ENCODE measurements at places on chromosomes 4 and X.

DNA sequence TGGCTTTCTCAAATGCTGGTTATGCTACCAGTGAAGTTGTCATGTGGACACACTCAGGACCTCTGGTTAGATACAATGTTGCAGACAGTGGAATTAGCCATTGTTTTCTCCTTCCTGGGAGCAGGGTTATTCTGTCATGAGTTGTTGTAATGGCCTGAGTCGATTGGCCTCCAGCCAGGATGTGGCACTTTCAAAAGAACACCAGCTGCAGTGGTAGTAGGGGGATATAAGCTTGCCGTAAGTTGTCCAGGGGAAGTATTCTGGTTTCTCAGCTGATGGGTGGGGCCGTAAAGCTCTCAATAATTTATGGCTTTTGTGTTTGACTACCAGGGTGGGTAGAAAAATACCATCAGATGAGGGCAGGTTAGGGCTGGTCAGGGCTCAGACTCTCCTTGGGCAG is 697.5 kb upstream of the GNPDA2 start:
- no peak for DNase-seq

DNA sequence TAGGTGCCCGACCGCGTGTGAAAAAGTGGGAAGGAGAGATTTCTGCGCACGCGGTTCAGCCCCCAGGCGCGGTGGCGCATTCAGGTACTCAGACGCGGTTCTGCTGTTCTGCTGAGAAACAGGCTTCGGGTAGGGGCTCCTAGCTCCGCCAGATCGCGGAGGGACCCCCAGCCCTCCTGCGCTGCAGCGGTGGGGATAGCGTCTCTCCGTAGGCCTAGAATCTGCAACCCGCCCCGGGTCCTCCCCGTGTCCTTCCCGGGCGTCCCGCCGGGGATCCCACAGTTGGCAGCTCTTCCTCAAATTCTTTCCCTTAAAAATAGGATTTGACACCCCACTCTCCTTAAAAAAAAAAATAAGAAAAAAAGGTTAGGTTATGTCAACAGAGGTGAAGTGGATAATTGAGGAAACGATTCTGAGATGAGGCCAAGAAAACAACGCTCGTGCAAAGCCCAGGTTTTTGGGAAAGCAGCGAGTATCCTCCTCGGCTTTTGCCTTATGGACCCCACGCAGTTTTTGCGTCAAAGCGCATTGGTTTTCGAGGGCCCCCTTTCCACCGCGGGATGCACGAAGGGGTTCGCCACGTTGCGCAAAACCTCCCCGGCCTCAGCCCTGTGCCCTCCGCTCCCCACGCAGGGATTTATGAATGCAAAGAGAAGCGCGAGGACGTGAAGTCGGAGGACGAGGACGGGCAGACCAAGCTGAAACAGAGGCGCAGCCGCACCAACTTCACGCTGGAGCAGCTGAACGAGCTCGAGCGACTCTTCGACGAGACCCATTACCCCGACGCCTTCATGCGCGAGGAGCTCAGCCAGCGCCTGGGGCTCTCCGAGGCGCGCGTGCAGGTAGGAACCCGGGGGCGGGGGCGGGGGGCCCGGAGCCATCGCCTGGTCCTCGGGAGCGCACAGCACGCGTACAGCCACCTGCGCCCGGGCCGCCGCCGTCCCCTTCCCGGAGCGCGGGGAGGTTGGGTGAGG is 3.7 kb downstream of the SHOX start:
- peak; percentile 56 for DNase-seq

GRCh38 chr4:80382090-80382832 is 46.7 kb downstream of the CFAP299 start:
- DNase-seq: no peak

DNA sequence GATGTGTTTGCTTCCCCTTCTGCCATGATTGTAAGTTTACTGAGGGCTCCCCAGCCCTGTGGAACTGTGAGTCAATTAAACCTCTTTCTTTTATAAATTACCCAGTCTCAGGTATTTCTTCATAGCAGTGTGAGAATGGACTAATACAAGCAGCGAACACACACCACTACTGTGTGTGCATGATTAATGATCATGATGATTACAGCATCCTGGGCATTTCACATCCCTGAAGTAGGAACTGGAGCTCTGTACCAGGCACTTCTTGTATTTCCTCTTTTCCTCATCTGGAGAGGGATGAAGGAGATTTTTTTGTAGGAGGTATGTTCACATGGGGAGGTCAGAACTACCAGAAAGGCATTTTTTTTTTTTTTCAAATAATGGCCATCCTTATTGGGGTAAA is 60.8 kb downstream of the PPM1K start:
- no peak for DNase-seq

DNA sequence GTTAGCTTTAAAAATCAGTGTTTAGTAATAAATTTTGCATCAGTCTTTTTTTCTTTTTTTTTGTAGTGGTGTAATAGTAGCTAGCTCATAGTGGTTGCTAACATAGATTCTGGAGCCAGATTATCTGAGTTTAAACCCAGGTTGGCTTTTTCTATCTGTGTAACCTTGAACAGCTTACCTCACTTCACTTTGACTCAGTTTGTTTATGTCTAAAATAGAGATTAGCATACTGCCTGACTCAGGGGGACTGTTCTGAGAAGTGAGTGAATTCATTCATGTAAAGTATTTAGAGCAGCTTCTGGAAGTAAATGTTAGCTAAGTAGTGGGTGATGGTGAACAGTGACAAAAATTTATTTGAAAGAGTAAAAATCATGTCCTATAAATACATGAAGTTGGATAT is 32.9 kb downstream of the CPEB2 start:
- no peak for DNase-seq

DNA sequence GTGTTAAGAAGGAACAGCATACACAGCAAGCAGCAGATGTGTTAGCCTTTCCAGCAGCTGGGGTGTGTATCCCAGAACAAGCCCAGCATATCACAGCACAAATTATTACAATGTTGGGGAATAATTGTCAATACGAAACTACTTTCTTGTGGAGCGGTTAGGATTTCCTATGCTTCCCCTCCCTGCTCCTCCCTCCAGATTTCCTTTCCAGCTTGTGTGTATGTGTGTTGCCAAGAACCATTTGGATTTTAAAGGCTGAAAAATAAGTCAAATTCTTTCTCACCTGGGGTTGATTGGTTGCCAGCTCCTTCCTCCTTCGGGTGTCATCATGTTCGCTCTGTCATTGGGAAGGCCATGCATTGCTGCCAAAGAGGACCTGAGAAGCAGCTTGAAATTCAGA is 178.2 kb upstream of the FRMPD4 start:
- DNase-seq: no peak

DNA sequence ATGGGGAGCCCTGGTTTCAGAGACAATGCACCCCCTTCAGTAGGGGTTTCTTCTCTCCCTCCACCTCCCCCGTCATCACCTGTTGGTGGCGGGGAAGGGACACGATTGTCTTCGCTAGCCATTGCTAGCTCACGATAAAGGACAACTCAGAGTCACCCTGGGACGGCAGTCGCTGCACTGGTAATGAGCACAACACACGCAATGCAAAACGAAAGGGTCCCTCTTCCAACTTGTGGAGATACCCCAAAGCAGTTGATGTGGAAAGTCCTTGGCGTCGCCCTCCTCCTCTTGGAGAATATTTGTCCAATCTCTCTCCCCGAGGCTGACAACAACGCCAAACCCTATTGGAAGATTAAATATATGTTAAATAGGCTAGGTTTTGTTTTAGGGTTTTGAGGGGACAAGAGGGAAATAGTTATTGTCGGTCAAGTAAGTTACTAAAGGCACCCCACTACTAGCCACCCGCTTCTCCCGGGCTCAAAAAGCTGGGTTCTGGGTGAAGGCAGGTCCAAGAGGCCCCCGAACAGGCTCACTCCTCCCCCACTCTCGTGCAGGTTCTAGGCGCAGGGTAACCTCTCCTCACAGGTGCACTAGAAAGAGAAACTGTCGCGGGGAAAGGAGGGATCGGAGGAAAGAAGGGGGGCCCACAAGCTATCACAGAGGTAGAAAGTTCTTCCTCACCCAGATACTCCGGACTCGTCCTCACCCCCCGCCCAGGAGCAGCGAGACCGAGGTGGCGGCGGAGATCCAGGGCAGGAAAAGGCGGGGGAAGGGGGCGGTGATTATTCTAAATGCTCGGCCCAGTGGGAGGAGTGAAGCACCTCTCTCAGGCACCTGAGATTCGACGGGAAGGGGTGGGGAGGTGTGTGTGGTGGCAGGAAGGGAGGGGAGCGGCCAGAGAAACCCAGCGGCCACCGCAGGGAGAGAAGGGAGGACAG is at the start of gene LRBA:
LRBA (minus strand) TSS at position 764 of the 938 bp plus-strand sequence; CDS start at position 122, 642 bp downstream.
- peak; percentile 92 for DNase-seq

GRCh38 chr4:91340822-91341221 is 962.9 kb upstream of the GRID2 start:
- DNase-seq: no peak

- no peak for DNase-seq
These were observed 27.7 kb downstream of the FNIP2 start for GRCh38 chr4:158796370-158797140.

GRCh38 chr4:22299678-22300077 is 216.2 kb downstream of the ADGRA3 start:
- DNase-seq: no peak

GRCh38 chrX:115642895-115643530 is 82.0 kb downstream of the PLS3 start:
- DNase-seq: peak; percentile 37

DNA sequence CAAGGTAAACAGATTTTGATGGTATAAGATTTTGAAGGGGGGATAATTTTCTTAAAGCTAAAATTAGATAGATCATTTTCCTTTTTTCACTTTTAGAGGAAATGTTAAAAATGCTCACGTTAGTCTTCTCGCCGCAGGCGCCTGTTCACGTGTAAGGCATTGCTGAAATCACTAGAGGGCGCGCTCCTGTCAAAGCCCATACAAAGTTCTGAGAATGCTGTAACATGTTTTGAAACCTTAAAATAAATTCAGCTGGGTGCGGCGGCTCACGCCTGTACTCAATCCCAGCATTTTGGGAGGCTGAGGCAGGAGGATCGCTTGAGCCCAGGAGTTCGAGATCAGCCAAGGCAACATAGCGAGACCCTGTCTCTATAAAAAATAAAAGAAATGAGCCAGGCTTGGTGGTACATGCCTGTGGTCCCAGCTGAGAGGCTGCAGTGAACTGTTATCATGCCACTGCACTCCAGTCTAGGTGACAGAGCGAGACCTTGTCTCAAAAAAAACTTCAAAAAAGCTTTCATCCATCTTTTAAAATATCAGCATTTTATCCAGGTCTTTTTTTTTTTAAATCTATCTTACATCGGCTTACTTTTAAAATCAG is 138.0 kb downstream of the RBMX2 start:
- peak; percentile 67 for DNase-seq

DNA sequence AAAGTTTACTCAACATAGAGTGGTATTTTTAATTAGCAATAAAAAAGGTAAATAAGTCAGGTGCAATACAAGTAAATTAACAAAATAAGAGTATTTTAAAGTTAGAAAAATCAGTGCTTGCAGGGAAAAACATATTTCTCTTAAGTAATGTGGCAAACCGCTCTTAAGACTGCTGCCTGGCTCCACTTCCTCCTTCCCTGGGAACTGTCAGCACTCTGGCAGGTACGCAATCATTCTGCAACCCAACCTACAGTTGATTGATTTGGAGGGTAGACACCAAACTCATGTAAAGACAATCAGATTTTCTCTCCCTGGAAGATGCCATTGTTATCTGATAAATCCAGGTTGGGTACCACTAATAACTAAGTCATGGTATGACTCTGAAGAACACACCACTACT is 63.9 kb downstream of the PPP3CA start:
- no peak for DNase-seq

GRCh38 chrX:105765691-105766090 is 56.6 kb upstream of the NRK start:
- DNase-seq: no peak

GRCh38 chr4:3369781-3370674 is 71.7 kb upstream of the HGFAC start:
- DNase-seq: peak; percentile 53

DNA sequence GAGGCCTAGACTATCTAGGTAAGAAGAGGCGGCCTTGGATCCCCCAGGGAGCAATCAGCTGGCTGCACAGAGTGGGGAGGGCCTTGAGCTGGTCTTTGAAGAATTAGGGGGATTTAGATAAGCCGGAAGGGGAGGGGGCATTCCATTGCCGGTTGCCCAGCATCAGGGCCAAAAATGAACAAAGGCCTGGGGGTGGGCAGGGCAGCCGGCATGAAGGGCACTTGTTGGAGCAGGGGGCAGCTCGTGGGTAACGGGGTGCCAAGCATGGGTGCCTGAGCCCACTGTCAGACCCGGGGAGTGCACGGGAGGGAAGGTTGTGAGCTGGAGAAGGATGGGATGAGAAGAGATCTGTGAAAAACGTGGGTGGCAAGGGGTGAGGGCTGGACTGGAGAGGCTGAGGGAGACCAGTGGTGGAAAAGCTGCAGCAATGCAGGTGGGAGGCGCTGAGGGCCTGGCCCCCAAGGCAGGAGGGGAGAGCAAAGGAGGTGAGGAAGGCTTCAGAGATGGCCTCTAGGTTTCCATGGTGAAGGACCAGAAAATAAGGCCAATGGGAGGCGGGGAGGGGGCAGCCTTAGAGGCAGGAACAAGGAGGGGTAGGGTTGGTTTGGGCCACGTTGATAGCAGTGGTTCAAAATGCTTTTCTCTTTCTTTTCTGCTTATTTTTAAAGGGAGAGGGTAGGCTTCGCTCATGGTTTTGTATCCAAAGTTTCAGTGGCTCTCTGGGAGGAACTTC is 8.6 kb downstream of the KLF3 start:
- DNase-seq: peak; percentile 61

DNA sequence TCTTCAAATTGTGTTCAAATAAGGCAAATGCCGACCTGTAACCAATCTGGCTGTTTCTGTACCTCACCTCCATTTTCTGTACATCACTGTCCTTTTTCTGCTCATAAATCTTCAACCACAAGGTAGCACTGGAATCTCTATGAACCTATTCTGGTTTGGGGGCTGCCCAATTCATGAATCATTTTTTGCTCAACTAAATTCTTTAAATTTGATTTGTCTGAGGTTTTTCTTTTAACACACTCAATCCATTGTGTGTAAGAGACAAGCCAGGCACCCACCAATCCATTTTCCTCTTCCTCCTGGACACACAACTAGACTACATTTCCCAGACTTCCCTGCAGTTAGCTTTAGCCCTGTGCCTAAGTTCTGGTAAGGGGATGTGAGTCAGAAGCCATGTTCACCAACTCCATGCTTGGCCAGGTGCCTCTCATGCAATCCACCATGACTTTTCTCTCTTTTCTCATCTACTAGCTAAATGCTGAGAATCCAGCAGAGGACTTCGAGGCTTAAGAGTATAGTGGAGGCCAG is 193.2 kb upstream of the KLF3 start:
- DNase-seq: no peak

DNA sequence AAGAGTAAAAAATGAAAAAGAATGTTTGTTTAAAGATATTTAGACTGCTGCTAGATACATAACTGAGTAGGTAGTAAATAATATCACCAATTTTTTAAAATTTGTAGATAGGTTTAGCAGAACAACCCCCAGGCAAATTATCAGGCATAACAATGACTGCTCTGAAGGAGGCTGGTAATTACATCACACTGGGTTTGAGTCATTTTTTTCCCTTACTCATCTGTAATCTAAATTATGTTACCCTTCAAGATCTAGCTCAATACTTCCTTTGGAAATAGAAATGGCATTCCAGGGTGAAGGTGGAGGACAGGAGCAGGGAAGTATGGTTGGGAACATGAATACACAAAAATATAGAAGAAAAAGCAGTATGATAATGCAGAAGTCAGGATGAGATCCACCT is 431.6 kb upstream of the MAOA start:
- no peak for DNase-seq

GRCh38 chr4:82786828-82787227 is 11.8 kb downstream of the SCD5 start:
- no peak for DNase-seq

Data from ELF-1 (cell line).